ENCODE measurements at places on chromosomes 13 and 19.
A peak's percentile ranks its signal among the peaks of the same experiment; 100 is the strongest.

DNA sequence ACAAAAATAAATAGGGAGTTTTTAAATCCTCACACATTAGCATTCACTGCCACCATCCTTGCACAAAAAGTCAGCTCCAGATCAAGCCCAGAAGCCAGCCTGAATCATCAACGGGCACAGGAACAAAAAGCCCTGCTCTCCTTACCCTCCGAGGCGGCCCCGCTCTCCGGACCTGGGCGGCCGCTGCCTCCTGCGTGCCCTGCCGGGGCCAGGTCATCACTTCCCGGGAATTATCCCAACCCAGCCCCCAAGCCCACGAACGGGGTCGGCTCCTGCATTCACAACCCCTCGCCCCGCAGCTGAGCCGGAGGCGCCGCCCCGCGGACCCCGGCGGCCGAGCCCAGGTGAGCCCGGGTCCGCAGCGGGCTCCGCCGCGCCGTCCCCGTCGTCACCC is 754 bp downstream of the DNAJB1 start:
- DNase-seq, result peak; percentile 35

DNA sequence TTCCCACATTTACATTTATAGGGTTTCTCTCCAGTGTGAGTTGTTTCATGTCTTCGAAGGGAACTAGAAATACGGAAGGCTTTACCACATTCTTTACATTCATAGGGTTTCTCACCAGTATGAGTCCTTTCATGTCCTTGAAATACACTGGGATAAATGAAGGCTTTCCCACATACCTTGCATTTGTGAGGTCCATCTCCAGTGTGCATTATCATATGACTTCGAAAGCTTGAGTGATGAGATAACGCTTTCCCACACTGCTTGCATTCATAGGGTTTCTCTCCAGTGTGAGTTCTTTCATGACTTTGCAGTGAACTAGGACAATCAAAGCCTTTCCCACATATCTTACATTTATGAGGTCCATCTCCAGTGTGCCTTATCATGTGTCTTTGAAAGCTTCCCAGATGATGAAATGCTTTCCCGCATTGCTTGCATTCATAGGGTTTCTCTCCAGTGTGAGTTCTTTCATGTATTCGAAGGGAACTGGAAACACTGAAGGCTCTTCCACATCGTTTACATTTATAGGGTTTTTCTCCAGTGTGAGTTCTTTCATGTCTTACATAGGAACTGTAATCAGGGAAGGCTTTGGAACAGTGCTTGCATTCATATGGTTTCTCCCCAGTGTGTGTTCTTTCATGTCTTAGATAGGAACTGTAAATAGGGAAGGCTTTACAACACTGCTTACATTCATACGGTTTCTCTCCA is 15.1 kb downstream of the ZNF442 start:
- DNase-seq, result no peak

- DNase-seq, result no peak
Observed at GRCh38 chr19:11375143-11375948, 880 bp downstream of the SWSAP1 start.

DNA sequence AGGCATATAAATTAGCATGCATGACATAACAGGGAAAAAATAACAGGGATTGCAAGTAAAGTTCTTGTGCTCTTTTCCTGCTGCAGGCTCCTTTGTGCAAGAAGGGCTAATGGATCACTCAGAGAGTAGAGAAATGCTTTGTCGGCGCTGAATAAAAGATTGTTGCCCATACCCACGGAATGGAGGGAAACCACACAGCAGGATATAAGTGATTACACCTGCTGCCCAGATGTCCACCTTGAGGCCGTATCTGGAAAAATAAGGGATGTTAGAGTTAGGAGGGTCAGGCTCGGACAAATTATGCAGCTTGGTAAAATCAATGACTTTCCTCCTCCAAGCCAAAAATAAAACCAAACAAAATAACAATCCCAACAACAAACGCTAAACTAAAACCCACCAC is 322.3 kb downstream of the DCLK1 start:
- no peak for DNase-seq

DNA sequence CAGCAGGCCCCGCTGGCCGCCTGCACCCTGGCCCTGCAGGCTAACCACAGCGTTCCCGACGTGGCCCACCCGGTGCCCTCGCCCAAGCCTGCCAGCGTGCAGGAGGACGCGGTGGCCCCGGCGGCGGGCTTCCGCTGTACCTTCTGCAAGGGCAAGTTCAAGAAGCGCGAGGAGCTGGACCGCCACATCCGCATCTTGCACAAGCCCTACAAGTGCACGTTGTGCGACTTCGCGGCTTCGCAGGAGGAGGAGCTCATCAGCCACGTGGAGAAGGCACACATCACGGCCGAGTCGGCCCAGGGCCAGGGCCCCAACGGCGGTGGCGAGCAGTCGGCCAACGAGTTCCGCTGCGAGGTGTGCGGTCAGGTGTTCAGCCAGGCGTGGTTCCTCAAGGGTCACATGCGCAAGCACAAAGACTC is 72.1 kb downstream of the ZNF536 start:
- DNase-seq, result no peak

DNA sequence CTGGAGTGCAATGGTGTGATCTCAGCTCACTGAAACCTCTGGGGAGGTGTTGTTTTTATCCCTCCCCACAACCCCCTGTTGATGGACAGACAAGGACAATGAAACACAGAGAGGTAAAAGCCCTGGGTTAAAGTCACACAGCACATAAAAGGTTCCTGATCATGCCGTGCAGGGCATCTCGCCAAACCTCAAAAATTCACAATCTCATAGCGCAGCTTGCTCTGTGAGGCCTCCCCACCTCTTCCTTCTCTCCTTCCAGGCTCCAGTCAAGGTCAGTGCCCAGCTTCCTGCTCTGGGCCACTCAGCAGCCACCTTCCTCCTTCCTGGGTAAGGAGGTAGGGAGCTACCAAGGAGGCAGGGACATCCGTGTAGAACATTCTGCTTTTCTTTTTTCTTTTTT is 2.3 kb downstream of the FUT2 start:
- DNase-seq, result peak; percentile 73

DNA sequence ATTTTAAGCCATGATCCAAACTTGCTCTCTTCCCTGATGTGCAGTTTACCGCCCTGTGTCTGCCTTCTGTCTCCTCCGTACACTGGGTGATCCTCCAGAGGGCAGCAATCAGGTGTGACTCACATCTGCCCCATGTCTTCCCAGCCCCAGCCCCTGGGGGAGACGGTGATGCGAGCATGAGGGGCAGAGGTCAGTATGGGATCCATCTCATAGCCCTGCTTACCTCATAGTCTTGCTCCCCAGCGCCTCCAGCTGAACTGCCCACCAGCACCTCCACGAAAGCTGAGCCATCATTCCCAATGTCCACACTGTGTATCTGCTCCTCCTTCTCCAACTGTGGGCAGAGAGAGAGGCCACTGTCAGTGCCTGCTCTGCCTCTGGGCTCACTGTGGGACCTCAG is 14.6 kb downstream of the XRCC1 start:
- no peak for DNase-seq

DNA sequence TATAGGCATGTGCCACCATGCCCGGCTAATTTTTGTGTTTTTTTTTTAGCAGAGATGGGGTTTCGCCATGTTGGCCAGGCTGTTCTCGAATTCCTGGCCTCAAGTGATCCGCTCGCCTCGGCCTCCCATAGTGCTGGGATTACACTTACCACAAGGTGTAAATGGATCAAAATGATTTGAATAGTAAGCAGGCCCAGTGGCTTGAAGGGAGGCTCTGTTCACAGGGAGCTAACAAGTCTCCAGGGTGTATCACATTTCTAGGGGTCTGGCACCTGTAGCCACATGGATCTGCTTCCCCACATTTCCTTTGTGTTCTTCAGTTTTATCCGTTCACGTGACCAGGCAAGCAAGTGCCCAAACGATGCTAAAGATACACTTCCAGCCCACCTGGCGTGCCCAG is 13.5 kb upstream of the CNFN start:
- no peak for DNase-seq

GRCh38 chr13:63381078-63381859 is 1965.6 kb upstream of the PCDH20 start:
- DNase-seq, result no peak

DNA sequence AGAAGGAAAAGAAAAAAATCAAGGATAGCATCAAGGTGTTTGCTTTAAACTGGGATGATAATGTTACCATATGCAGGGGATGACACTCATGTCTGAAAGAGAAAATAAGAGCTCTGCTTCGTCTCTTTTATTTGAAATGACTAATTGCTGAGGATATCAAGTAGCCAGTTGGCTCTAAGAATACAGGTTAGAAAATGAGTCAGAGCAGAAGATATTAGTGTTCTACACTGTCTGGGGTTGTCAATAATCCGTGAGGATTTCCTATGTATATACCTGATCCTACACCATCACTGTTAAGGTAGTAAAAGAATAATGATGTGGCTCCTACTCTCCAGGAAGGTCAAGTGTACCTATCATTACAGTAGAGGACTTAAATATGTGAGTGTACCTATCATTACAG is 562.5 kb downstream of the GPC6 start:
- no peak for DNase-seq

GRCh38 chr13:38180126-38180525 is 169.5 kb upstream of the UFM1 start:
- peak; percentile 73 for DNase-seq

DNA sequence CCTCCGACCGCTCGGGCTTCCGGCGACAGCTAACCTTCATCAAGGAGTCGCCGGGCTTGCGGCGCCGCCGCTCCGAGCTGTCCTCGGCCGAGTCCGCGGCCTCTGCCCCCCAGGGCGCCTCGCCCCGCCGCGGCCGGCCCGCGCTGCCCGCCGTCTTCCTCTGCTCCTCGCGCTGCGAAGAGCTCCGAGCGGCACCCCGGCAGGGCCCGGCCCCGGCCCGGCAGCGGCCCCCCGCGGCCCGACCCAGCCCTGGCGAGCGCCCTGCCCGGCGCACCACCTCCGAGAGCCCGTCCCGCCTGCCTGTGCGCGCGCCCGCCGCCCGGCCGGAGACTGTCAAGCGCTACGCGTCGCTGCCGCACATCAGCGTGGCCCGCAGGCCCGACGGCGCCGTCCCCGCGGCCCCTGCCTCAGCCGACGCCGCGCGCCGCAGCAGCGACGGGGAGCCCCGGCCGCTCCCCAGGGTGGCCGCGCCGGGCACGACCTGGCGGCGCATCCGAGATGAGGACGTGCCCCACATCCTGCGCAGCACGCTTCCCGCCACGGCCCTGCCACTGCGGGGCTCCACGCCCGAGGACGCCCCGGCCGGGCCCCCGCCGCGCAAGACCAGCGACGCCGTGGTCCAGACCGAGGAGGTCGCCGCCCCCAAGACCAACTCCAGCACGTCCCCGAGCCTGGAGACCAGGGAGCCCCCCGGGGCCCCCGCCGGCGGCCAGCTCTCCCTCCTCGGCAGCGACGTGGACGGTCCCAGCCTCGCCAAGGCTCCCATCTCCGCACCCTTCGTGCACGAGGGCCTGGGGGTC is 9.6 kb downstream of the C19orf25 start:
- no peak for DNase-seq

DNA sequence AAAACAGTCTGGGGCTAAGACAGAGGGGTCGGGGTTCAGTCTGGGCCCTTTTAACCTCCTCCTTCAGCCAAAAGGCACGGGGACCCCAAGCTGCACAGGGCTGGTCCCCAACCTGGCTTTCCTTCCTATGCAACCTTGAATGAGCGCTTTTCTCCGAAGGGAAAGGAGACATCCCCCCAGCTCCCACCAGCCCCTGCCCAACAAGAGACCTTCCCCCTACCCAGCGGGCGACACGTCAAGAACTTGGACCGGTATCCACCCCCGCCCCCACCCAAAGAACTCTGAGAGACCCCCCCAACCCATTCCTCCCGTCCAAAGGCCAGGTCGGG is 35.0 kb upstream of the NANOS3 start:
- DNase-seq, result no peak

GRCh38 chr13:31433746-31434145 is 234.0 kb downstream of the B3GLCT start:
- peak; percentile 33 for DNase-seq

DNA sequence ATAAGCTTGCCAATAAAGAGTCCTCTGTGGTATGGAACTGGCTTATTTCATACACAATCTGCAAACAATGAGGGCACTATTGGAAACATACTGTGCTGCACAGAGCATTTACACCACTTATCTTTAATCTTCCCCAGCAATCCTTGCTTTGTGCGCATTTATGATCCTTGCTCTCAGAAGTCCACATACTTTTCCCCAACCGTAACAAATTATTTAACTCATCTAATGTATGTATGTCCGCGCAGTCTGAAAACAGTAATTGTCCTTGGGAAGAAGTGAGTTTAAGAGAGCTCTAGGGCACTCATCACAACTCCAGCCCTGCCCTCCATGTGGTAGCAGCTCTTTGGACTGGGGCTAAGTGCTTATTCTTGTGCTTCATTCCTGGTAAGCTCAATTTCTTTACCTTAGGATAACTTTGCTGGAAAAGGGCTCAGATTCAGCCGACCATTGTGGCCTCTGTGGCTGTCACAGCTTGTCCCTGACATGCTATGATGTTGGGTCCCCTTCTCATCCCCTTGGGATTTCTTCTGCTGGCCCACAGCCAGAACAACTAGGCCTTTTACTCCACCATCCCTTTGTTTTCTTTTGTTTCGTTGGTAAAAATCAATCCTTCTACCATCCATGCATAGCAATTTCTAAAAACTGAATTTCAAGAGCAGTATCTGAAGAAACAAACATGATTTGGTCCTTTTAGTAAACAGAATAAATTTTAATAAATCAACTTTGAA is 152.7 kb downstream of the TNFRSF19 start:
- DNase-seq, result no peak

DNA sequence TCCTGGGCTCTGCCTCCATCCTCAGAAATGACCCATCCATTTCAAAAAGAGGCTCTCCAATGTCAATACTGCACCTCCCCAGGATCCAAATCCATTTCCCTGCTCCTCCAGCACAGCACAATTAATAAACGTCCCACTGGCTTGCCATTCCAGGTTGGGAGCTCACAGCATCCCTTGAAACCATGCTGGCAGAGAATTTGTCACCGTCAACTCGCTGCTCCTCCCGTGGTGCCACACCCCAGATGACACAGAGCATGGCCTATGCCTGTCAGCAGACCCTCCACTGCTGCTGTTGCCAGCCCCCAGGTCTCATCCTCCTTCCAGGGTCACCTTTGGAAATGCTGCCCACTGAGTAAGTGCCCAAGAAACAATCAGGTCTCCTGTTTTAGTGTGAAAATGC is 53.0 kb upstream of the UQCRFS1 start:
- no peak for DNase-seq

DNA sequence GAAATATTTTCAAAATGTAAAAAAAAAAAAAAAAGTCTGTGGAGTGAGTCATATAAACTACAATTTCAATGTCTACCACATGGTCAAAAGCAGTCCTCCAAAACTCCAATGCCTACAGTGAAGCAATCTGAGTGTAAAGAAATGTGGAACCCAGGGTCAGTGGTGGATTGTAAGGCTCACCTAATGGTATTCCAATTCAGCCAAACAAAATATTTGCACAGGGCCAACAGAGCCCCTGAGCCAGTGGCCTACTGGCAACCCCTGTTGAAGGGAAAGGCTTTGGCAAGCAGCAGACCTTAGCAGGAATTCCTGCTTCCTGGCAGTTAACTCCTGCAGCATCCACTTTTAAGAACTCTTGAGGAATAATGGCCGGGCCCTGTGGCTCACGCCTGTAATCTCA is 3.4 kb downstream of the DNMT1 start:
- peak; percentile 86 for DNase-seq

GRCh38 chr19:11673608-11674041 is 65.1 kb downstream of the ZNF823 start:
- peak; percentile 71 for DNase-seq

All from AG10803 (cell line).